Fibroblast of lung (primary cell): ENCODE measurements at places on chromosomes 7 and 10. TPM values are rescaled to one million over a fixed set of nuclear protein-coding genes. Genes with fewer than 3 reads are reported as not detected.

Gene MBL2
- total RNA-seq: not detected in 2 replicates

Gene DYNC1I1
- under 0.01 and 0.17 TPM in 2 replicates for total RNA-seq

Gene SLC16A12
- total RNA-seq: under 0.01 TPM in 2 replicates

Gene SAMD9
- total RNA-seq: 14.6 and 19.2 TPM in 2 replicates

Gene NPSR1
- not detected in 2 replicates for total RNA-seq
